Immature natural killer cell (primary cell): ENCODE measurements at places on chromosomes 6 and 20. TPM values are rescaled to one million over a fixed set of nuclear protein-coding genes. Genes with fewer than 3 reads are reported as not detected.
A peak's percentile ranks its signal among the peaks of the same experiment; 100 is the strongest.

GRCh38 chr6:91358986-91359385 lies 772.1 kb upstream of the MAP3K7 start:
- DNase-seq, result no peak

The PRKN gene
- polyA plus RNA-seq, result 2.8 TPM

The FAM83D gene
- polyA plus RNA-seq, result not detected

GRCh38 chr6:71886184-71887005 lies at the start of gene RIMS1:
Gene RIMS1 (plus strand): TSS chr6:71886550. CDS start chr6:71887024, 474 bp downstream.
- no peak for DNase-seq

DNA sequence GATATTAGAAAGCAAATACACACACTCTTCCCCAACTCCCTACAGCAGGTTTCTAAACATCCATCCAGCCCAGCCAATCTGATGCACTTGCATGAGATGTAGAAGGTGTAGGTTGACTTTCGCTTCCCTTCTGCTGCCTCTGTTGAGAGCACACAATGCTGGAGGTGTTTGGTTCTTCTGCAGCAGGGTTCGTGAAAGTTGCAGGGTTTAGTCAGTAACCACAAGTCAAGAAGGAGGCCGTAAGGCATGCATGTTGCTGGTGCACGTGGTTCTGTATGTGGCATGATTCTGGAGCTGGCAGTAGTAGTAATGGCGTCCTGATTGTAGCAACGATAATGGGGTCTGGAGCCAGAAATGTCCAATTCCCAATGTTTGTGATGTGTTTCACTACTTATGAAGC lies 53.0 kb downstream of the DEK start:
- no peak for DNase-seq

The ARHGAP18 gene
- polyA plus RNA-seq, result 4.2 TPM

DNA sequence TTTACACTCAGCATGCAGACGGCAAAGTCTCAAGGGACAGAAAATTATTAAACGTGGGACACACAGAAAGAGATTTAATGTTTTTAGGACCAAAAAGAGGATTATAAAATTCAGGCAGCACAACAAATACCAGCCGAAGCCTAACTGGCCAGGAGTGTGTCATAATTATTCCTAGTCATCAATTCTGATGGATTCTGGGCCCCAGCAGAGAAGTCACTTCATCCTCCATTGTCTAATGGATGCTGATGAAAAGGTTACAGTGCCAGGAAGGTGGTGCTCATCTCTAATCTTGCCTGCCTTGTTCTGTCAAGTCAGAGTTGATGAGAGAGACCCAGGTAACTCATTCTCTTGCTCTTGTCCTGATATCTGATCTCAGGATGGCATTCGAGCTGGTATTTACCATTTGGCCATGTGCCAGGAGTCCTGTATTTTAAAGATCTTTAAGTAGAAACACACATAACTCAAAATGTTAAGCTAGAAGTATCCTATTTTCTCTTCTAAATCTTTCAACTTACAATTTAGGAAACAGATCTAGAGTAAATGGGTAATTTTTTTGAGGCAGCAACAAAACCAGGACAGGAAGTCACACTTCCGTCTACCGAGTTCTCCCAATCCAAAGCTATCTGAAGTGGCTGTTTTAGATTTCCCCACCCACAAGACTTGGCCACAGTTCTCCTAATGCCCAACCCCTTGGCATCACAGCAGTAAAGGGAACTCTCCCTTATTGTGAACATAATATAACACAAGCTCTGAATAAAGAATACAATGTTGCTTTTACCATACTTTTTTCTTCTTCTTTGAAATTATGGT lies 50.0 kb downstream of the ADAT2 start:
- peak; percentile 26 for DNase-seq

DNA sequence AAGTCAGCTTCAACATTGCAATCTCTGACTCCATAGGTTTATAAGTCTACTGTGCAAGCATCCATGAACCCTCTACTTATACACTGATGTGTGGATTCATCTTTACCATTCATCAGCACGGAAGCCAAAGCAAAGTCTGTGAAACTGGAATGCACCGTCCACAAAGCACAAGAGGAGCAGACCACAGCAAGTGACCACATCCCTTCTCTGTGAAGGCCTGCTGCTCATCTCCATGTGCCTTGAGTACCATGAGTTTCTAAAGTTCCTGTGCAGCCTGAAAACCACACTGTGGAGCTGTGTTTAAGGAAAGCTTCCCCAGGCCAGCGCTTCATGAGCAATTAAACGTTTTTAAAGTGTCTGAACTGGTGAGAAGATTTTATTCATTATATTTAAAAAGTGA lies 20.0 kb downstream of the GABRR1 start:
- peak; percentile 12 for DNase-seq
